Stimulated activated CD4-positive, alpha-beta T cell treated with anti-CD3 and anti-CD28 coated beads, Interleukin-12 subunit alpha, Interleukin-12 subunit beta, amount 100 ng/mL, for 24 hours (primary cell): ENCODE measurements at places on chromosomes 16 and 17.
A peak's percentile ranks its signal among the peaks of the same experiment; 100 is the strongest.

DNA sequence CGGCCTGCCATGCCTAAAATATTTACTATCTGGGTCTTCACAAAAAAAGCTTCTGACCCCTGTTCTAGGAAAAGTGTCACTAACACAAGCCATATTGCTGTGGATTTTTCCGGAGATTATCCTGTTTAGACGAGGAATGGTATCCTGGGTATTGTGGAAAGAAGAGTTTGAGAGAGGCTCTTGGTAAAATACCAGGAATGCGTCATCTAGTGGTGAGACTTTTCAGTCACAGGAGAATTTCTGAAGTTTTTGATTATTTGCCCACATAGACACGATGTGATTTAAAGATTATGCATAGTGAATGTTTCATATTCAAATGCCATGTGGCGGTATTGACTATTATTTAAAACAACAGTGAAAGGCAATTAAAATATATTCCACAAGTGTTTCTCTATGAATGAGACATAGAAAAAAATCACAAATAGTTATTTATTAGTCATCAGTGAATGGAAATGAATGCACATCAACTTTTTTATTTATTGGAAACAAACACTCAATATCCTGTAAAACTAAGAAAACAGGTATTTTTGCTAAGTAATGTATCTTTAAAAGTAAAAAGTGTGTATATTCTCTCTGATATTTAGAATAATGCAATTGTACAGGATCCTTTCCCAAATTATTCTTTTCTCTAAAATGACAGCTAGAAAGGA is 7.8 kb downstream of the KRT28 start:
- DNase-seq = no peak

DNA sequence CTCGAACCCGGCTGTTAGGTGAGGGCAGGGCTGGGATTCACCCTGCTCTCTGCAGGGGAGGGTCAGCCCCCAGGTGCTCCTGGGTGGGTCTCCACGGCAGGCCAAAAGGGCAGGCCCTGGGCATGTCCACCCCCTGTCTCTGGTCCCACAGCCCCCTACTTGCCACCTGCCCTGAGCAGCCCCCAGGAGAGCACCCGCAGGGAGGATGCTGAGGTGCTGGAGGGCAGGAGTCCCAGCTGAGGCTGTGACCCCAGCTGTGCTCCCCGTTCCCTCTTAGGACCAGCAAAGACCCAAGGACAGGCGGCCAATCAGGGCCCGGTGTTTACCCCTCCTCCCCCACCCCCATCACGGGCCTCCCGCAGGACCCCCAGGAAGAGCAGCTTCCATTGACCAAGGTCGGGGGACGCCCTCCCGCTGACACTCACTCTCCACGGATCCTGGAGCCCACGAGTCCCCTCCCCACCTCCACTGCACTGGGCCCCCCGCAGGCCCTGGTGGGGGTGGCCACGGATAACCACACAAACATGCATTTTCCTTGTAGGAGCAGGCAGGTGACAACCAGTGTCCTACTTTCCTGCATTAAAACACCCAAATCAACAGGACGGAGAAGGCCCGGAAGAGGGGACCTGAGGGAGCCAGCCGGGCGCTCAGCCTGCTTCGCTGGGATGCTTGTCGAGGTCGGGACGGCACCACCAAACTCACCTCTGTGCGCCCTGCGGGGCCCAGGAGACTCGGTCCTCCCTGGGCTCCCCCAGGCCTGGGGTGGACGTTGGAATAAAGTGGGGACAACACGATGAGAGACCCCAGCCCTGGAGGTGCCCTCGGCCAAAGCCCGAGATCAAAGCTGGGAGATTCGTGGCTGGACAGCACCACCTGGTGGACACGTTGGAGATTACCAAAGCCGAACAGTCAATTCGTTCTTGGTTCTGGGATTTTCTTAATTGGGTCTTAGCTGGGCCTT is 22.5 kb upstream of the ENPP7 start:
- DNase-seq = peak; percentile 17

GRCh38 chr17:31688701-31689100 is 170.3 kb downstream of the COPRS start:
- no peak for DNase-seq

DNA sequence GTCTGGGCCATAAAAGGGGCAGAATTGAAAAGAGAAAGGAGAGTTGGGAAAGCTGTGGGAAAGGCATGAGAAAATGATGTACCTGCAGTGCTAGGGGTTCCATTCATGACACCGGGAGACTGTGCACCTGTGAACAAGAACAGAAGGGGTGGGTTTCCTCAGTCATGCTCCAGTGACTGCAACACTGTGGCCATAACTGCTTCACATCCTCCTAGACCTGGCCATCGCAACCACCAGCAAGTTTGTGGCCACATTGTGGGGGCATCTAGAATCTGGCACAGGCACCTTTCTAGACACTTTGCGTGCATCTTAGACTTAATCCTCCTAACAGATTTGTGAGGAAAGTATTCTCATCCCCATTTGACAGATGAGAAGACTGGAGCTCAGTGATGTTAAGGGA is 12.7 kb downstream of the GP2 start:
- no peak for DNase-seq
